ENCODE measurements at places on chromosomes 2 and 18.

- no peak for DNase-seq
Observed at GRCh38 chr2:207764096-207764630, 5.5 kb downstream of the FZD5 start.

DNA sequence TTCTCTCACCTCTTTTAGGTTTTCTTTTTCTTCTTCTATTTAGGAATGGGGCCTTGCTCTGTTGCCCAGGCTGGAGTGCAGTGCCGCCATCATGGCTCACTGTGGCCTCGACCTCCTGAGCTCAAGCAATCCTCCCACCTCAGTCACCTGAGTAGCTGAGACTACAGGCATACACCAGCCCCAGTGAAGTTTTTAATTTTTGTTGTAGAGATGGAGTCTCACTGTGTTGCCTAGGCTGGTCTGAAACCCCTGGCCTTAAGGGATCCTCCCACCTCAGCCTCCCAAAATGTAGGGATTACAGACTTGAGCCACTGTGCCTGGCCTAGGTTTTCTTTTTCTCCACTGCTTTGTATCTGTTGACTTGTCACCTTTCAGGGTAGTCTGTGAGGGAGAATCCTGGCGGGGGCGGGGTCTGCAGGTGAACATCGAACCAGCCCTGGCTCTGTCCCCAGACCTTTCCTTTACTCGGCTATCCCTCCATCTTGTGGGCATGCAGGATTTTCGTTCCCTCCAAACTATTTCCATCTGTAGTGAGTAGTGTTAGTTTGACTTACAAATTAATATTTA is 21.7 kb downstream of the NCK2 start:
- no peak for DNase-seq

DNA sequence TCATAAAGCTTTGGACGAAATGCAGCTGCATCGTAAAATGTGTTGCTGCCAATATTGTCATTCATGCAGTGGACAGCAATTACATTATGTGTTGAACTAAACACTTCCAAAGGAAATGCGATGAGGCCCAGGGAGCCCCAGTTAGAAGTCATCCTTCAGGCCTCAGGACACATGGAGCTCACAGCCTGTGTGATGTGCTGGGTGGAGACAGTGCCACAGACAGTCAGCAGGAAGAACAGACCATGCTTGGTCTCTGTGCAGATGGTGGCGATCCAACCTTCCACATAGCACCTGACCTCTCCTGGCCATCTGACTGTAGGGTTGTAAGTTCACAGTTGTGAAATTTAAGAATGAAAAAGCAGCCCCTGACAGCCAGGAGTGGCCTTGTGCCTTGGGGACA is 118.3 kb upstream of the ALKAL2 start:
- no peak for DNase-seq

- DNase-seq: peak; percentile 45
Observed at GRCh38 chr2:172968061-172968469, 107.6 kb upstream of the MAP3K20 start.

GRCh38 chr2:10716581-10716980 is 4.8 kb upstream of the ATP6V1C2 start:
- no peak for DNase-seq

DNA sequence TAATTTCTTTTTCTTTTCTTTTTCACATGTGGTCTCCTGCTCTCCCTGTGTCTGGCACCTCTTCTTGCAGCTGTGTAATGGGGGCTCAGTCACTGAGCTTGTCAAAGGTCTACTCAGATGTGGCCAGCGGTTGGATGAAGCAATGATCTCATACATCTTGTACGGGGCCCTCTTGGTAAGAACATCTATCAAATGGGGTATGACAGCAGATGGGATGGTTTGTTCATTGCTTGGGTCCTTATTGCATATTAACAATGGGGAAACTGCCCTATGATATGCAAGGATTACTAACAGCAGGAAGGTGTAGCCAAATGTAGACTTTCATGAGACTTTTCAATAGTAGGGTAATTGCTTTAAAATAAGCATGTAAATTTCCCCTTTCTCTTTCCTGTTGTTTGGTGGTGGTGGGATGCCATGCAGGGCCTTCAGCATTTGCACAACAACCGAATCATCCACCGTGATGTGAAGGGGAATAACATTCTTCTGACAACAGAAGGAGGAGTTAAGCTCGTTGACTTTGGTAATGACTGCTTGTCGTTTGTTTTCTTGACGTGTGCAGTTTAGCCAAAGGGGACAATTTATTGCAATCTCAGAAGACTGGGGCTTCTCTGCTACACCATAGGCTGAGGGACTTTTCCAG is 36.5 kb downstream of the MYO3B start:
- DNase-seq: no peak

DNA sequence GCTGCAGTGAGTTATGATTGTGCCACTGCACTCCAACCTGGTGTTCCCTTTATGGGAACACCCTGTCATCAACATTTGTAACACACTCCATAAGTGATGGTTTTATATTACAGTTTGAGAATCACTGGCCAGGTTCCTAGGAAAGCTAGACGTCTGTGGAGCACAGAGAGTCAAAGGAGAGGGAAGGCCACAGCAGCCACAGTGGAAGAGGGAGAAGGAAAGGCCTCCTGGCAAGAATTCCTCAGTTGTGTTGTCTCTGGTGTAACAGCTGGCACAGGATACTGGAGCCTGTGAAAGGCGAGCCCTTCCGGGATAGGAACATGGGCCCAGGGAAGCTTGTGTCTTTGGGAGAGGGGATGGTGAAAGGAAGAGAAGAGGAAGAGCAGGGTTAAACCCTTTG is 360.5 kb upstream of the PIK3C3 start:
- DNase-seq: no peak

DNA sequence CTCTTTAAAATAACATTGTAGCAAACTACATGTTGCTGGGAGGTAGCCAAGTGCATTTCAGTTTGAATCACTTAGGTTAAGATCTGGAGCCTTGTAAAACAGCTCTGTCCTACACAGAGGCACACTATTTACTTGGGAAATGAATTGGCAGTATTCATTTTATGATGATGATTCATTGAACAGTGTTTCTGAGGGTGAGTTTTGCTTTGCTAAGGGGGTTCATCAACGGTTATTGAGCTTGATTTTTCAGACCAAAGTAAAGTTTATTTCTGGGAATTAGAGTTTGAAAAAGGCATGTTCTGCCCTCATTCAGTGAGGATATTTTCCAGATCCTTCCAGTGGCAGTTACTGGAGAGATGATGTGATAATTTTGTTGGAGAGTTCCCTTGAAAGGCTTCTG is 55.6 kb downstream of the CCDC85A start:
- no peak for DNase-seq

DNA sequence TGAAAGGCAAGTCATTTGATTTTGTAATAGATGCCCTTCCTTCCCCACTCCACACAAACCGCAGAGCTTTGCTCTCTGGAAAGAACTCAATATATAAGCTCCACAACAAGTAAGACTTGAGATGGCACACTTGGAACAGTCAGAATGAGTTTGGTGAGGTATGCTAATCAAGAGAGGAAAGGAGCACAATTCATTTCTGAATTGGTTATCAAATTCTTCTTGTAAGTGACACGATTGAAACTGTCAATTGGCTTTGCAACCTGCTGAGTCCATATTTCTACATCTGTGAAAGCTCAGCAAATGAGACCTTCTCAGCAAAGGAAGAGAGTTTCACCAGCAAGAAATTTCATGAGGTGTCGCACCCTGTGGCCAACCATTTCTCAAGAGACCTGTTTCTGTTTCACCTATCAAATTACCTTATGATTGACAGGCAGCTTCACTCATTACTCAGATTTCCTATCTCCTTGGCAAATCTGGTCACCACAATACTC is 19.1 kb downstream of the CTLA4 start:
- DNase-seq: no peak

GRCh38 chr2:120937686-120938044 is 202.0 kb downstream of the GLI2 start:
- no peak for DNase-seq

DNA sequence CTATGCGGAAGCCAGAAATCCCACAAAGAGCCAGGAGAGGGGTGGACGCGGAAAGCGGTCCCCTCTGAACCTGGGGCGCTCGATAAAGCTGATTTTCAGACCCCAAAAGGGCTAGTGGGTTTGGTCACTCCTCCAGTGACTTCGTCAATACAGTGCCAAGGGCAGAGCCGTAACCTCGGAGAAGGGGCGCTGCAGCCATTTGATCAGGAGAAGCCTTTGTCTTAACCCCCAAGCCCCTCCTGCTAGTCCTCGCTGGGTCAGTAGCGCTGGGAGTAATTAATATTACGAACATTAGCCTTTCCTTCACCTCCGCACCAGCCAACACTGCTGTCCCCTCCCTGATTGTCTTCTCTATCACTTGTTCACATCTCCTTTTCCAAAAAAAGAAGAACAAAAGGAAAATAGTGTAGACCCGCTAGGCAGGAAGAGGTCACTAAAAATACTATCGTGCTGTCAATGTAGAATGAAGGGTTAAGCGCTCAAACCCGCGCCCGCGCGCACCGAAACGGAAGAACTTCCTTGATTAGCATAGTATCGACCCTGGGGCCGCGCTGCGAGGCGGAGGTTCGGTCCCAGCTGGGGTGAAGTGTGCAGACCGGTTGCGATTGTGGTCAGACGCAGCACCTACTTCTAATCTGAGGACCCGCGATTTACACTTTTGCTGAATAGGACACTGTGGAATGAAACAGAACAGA is 63.2 kb upstream of the MAPRE2 start:
- DNase-seq: peak; percentile 74

DNA sequence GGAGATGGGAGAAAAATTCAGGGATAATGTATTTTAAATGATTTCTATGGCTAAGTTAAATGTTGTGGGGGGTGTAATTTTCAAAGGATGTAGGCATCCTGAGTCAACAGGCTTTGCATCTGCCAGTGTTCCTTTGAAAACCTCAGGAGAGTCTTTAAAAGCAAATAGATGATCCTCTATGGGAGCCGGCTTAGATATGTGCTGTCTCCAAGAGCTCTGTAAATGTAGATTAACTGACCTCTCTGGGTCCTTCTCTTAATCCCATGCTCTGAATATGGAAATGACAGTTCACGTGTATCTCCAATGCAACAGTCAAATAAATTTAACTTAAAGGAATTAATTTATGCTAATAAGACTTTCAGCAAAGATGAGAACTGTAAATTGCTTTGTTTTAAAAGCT is 292.7 kb downstream of the ERBB4 start:
- DNase-seq: no peak

DNA sequence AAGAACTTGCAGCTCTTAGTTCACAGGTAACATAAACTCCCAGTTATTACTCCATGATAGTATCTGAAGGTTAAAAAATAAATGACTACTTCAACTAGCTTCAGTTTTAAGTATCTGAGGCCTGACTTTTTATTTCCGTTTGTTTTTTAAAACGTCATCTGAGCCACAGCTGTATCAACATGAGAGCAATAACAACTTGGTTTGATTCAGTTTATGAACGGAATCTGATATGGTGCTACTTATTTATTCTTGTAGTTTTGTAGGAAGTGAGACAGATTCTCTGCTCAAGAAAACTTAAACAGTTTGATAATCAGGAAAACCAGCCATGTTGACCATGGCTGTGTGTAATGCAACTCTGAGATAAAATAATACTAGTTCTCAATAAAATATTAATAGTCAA is 34.9 kb downstream of the NAB1 start:
- no peak for DNase-seq

GRCh38 chr18:28366676-28367075 is 189.7 kb upstream of the CDH2 start:
- DNase-seq: no peak

GRCh38 chr2:235512699-235513053 is 18.8 kb downstream of the AGAP1 start:
- no peak for DNase-seq

DNA sequence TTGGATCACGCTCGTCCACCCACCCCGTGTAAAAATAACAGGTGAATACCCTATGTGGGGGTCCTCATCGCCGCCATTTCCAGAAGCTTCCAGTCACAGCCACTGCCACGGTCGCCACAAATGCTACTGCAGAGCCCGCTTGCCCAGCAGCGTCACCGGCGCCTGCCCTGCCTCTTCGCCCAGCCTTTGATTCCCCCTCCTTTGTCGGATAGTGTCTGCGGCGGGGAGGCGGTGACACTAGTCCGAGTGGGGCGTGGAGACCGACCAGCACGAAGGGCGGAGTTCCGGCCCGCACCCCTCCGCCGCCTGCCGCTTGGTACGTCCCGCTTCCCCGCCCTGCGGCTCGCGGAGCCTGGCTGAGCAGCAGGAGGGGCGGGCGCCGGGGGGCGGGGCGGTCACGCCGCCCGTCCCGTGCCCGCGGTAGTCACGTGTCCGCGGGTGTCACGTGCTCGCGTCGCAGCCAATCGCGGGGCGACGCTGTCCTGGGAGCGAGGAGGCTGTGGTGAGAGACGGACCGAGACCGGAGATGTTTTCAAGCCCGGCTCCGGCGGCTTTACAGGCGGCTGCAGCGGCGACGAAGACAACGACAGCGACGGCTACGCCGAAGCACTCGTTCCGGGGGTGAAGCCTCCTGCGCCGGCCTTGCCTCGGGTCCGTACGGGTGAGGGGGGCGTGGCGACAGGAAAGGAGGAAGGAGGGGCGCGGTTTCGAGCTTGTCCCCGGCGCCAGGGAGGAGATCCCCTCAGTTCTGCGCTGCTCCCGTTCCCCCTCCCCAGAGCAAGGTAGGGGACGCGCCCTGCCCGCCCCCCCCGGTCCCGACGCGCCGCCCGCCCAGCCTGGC is at the start of gene ANKRD12:
TSS of gene ANKRD12 (plus strand) at position 467 of the 841 bp plus-strand sequence. CDS start 45,652 bp downstream, outside the sequence.
- DNase-seq: peak; percentile 98

DNA sequence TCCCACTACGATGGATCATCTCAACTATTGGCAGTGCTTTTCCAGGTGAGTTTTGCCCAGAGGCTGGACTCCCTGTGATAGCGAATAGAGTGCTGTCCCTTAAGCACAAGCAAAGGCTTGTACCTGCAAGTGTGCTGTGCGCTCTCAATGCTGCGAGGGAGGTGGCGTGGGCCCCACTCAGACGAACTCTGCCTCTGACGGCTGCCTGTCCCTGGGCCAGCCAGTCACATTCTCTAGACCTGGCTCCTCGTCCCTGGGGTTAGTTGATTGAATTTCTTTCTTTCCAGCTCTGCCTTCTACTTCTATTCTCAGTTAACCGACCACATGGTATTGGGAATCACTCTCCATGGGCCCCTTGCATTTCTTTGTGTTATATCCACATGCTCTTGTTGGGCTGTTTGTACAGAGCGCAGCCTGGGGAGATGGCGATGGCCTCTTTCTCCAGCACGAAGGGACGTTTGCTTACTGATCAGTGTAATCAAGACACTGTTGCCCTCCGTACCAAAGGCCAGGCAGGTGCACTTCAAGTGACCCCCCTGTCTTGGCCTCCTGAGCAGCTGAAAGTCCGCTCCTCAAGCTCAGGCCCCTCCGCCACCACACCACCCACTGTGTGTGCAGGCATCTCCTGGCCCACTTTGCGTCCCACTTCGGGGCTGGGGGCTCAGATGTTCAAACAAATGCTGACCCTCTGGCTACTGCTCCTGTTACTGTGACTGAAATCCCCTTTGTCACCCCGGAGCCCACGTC is 151.3 kb downstream of the ZNF236 start:
- no peak for DNase-seq

Data from mucosa of gallbladder (tissue), 1 donor.